IMR-90 (cell line): ENCODE measurements at places on chromosomes 12 and 14.

DNA sequence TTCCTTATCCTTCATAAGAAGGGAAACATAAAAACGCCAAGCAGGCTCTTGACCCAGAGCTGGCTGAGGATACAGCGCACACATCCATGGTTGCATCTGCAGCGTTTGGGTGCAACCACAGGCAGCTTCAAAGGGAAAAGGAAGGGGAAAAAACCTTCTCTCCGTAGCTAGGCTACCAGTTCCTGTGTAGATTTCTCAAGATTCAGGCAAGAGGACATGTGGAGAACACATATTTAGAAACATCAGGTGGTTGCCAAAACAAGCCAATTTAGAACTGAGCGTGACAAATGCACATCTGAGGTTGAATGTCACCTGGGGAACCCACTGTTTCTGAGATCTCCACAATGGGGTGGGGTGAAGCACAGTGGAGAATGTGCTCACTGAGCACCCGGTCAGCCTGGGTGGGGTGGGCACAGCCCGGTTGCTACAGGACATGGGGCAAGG lies 78.3 kb upstream of the BDKRB2 start:
- DNase-seq = peak; percentile 33

DNA sequence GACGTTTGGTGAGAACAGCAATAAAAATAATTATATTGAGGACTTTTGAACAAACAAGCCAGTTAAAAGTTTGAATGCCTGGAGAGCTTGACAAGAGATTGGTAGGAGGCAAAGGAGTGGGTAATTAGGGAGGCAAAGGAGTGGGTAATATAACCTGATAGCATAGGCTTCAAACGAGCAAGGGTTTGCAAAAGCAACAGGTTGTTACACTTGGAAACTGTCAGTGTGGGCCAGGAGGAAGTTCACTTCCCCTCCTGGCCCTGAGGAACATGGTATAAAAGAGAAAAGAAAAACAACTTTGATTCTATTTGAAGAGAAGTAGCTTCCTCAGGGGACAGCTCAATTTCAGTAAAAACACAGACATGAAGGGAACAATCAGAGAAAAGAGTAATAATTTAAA lies 121.7 kb downstream of the CCER1 start:
- DNase-seq = no peak

- DNase-seq = no peak
Measured at GRCh38 chr12:6778217-6778573, 5.9 kb downstream of the LAG3 start.

- peak; percentile 39 for DNase-seq
Measured at GRCh38 chr14:64544607-64545312, 4.2 kb downstream of the HSPA2 start.
